HFF-Myc (cell line): ENCODE measurements at places on chromosomes 13 and 19.

- DNase-seq = no peak
These were observed 17.1 kb downstream of the ACTL9 start for GRCh38 chr19:8681345-8682029.

DNA sequence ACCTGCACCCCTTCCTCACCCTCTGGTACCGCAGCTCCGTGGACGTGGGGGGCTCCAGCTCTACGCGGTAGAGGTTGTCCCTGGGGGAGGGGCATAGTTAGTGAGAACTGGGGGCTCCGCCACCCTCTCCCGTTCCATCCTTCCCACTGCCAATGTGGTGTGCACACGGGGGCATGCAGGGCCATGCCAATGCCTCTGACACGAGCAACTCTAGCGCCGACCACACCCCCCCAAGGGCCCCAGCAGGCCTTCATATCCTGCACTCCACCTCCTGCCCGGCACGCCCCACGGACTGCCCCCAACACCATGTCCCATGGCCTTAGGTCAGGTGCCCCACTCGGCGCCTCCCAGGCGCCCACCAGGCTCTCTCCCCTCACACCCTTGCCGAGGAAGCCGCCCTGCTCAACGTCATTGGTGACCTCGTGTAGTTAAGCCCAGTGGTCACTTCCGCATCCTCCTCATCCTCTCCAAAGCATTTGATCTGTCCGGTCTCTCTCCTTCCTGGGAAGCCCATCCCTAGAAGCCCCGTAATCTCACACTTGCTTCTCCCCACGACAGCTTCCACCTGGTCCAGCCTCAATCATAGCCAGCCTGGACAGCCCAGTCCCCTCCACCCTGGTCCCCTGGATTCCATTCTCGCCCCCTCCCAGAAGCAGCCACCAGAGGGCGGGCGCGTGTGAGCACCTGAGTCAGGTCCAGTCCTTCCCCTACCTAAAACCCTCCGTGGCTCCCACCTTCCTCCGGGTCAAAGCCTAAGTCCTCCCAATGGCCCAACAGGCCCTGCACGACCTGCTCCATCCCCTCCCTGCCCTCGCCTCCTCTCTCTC lies 2.1 kb downstream of the SEMA6B start:
- DNase-seq = no peak

DNA sequence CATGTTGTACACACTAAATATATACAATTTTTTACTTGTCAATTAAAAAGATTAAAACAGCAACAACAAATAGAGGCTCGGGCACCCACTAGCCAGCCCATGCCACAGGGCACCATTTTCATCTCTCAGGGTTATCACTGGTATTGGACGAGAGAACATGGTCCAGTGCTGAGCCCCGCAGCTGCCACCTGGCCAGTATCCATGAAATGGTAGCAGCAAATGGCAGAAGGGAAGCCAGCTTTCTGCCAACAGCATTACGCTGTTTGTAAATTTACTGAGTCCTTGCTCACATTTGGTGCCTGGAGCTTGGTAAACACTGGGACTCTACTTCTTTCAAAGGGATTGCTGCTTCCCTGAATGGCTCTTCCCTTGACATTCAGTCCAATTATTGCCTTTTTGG lies 87.9 kb upstream of the WASF3 start:
- no peak for DNase-seq

DNA sequence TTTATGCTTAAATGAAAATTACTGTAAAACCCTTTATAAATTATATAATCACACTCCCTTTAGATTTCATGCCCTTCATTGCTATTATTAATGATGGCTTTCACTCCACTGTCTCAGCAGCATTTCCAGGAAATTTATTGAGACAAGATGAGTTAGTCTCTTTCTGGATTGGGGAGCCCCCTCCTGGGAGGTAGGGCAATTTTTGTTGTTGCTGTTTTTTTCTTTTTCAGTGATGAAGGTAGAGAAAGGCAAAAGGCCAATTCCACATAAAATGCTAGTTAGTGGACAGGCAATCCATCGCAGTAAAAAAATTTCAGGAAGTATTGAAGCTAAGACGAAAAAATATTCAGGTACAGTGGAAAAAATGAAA lies 80.2 kb downstream of the TEX26 start:
- DNase-seq = no peak

DNA sequence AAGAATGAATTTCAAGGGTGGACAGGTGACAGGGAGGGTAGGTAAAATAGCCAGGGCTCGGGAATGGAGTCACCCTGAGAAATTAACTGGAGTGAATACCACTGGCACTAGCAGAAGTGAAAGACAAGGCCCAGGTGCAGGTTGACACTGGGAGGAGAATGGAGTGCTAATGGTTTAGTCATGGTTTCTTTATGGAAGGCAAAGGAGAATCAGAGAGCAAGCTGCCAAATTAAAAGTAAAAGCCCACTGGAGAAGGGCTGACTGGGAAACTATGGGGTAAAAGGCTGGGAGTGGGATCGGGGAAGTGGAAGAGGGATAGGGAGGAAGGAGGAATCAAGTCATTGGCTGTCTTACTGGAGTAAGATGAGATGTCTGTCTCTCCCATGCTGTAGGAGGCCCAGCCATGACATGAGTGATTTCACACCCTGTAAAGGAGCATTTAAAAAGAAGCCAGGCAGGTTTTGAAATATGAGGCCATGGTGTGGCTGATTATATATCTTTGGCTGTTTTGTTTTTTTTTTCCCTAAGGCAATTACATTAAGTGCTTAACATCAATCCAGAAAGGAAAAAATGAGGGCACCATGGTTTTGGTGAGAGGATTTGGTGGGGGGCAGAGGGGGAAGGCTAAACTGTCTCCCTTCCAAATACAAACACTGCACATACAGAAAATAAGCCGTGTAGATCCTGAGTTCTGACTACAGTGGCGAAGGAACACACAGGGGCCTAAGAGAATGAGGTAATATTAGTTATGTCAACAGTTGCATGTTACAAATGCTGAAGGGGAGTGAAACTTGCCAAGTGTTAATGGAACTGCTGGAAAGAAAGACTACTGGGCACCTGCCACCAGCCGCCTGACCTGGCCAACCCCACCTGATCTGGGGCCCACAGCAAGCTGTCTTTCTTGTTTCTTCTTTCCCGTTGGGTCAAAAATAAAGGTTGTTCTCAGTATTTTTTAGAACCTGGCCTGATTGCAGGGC lies 183.5 kb upstream of the TSC22D1 start:
- no peak for DNase-seq

- DNase-seq = no peak
These were observed 173.9 kb upstream of the UBL3 start for GRCh38 chr13:30024125-30024865.

DNA sequence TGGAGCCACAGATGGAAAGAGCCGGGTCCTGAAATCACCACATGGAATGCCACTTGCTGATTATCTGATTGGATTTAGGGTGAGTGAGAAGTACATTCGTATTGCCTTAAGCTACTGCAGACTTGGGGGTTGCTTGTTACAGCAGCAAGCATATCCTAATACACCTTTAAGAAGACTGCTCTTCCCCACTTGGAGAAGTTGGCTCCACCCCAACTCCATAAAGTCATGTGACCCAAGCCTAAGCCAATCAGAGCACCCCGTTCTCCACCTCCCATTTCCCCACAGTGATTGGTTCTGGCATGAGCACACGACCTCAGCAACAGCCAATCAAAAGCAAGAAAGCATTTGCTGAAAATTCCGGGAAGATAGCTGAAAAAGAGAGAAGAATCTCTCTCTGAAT lies 23.1 kb downstream of the CACNA1A start:
- no peak for DNase-seq

GRCh38 chr13:21065686-21066085 lies 4.3 kb upstream of the LATS2 start:
- no peak for DNase-seq

- no peak for DNase-seq
These were observed 401.7 kb upstream of the HTR2A start for GRCh38 chr13:47298506-47298905.

- DNase-seq = no peak
These were observed 816.2 kb upstream of the ATXN8OS start for GRCh38 chr13:69291292-69291906.

DNA sequence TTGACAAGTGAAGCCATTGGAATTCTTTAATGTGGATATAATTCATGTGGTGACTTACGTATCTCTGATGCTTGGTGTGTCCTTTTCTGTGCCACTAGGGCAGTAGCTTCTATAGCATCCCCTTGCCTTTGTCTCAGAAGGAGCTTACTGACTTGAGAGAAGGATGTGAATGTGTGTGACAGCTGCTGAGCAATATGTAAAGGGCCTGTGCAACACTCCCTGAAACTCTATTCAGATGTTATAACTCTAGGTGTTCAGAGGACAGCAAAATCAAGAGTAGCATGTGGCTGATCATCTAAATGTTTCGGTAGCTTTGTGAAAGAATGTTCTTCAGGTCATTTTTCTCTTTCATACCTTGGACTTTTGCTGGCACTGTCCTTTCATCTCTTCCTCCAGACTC lies 189.5 kb downstream of the LMO7 start:
- DNase-seq = no peak

GRCh38 chr13:92827503-92827902 lies 399.1 kb upstream of the GPC6 start:
- no peak for DNase-seq

- DNase-seq = no peak
These were observed 10.8 kb downstream of the CLEC4M start for GRCh38 chr19:7773841-7774240.

- DNase-seq = no peak
These were observed 11.0 kb downstream of the ZNF333 start for GRCh38 chr19:14700711-14701375.
